ENCODE measurements at places on chromosomes 4 and X.

- no peak for DNase-seq
Observed at GRCh38 chrX:98795636-98796035, 1614.4 kb downstream of the PCDH19 start.

DNA sequence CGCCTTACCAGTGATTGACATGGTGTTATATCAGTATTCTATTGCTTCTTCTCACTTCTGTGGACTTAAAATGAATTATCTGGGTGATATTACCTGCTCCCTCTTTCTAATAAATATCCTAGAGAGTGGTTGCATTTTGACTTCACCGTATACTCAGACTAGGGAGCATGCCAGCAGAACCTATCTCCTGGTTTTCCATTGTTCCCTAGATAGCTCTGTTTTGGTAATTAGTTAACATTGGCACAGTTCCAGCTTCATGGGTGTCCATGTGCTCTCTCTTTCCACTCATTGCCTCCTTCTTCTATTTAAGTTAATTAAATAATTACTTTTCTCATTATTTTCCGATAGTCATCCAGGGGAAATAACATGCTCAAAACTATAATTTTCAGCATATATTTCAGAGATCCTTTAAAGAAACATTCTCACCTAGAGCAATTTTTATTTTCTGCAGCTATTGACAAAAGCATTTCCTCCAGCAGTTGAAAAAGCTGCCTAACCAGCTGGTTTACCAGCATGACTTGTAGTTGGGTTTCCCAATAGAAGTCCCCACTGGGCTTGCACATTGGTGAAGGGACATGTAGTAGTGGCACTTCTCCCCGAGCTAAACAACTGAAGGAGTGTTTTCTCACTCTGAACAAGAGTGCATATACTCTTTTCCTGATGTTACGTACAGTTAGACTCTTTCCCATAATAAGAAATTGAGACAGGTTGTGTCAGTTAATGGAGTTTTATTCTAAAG is 27.9 kb upstream of the PAPSS1 start:
- DNase-seq: no peak

GRCh38 chr4:35365186-35365585 is 879.1 kb downstream of the ARAP2 start:
- DNase-seq: no peak

GRCh38 chr4:123819362-123820035 is 422.9 kb downstream of the SPRY1 start:
- DNase-seq: no peak

Data from CD4-positive, alpha-beta T cell treated with Interleukin-17A for 4 hours (primary cell).